GDM1 (cell line): ENCODE measurements at places on chromosomes 5 and 9.

DNA sequence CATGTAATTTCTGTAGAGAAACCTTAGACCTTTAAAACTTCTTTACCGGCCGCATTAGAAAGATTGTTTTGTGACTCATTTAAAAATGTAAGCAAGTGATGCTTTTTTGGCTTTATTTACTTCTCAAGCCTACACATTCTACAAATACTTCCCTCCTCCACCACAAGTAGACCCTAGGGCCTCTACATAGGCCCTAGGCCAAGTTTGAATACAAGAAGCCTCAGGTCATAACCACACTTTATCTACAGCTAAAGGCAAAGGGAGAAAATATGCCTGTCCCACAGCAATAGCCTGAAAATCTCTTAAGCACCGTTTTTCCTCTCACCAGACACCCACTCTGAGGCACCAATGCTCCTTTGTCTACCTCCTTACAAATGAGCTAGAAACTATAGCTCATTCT, 53.9 kb downstream of the CSNK1A1 start:
- no peak for DNase-seq

DNA sequence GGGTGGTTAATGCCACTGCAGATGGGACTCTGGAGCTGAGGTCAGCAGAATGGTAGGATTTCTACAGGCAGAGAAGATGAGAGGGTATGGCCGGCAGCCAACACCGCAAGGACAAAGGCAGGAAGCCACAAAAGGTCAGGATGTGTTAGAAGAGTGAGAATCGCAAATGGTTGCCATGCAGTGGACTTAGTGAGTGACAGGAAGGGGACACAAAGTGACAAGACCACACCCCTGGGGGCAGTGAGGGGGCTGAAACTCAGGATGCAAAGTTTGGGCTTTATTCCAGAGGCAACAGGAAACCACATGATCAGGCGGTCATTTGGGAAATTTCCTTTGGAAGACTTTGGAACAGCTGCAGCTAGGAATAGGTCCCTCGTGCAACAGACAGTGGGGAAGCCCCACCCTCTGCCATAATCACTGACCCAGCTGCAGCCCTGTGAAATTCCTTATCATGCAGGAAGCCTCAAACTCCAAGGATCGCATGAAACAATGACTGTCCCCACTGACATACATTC, 14.2 kb upstream of the CCDC180 start:
- no peak for DNase-seq

DNA sequence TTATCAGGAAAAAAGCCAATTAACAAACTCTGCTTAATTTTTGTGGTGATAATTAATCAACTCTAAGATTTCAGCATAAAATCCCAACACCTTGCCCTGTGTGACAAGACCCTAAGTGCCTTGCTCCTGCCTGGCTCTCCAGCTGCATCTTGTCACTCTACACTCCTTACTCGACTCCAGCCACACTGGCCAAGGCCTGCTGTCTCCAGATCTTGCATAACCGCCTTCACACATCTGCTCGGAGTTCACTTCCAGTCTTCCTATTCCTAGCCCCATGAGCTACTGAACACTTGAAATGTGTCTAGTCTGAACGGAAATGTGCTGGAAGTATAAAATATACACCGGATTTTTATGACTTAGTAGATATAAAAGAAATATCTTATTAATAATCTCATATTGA, 259.6 kb downstream of the EPB41L4A start:
- DNase-seq, result no peak

- DNase-seq, result no peak
Observed at GRCh38 chr9:75116306-75116705, 28.0 kb downstream of the OSTF1 start.

- DNase-seq, result no peak
Observed at GRCh38 chr5:9903801-9904200, 273.6 kb upstream of the TAS2R1 start.

- DNase-seq, result no peak
Observed at GRCh38 chr9:86942281-86943200, 4.8 kb downstream of the GAS1 start.

DNA sequence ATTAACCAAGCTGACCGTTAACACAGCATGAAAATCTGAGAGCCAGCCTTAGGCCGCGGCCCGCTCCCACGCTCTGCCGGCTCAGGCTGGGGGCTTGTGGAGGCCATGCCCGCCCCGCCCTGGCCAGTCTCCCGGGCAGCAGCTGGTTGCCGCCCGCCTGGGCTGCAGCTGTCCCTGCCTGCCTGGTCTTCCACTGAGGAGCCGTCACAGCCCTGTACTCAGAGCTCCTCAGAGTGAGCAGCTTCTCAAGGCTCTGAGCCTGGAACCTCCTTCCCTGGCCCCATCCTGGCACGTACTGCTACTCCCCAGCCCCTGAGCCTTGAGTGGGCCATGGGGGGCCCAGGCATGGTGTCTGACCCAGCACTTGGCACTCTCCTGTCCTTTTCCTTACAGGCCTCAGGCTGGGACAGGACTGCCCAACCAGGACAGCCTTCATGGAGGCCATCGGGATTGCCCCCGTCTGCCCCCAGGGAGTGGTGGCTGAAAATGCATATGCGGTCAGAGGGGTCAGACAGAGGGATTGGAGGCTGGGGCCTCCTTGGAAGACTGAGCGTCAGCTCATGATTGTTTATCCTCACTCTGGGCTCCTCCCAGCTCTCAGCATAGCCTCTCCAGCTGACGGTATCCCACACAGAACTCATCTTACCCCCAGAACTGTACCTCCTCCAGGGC, 11.9 kb downstream of the FGFR4 start:
- no peak for DNase-seq

- DNase-seq, result no peak
Observed at GRCh38 chr9:37026931-37027581, 7.0 kb downstream of the PAX5 start.

DNA sequence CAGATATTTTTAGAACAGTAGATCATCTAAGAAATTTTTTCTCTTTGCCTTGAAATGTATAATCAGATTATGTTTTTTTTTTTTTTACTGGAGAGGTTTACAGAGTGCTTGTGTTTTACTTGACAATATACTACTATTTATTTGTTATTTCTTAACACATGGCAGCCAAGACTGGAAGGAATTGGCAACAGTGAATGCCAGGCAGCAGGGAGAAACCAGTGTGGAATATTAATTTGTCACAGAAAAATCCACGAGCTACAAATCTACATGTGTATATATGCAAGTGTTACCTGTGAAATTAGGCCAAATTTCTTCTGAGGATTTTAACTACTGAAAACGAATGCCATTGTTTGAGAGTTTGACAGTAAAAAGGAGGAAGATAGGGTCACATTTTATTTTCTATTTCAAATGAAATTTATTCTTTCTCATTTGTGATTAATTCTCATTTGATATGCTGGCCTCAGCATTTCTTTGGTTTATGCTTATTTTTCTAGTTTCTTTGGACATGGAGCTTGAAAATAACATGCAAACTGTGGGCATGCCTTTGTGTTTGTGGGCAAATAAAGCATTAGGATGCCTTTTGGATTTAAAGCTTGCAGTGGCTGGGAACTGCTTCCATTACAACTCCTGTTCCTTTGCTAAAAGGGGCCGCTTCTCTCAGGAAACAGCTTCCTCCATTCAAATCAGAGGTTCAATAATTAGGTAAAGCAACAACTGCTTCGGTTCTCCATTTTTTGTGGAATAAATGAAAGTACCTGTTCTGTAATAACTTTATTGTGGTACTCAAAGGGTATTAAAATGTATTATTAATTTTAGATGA, 39.0 kb upstream of the ZFYVE16 start:
- DNase-seq, result no peak

DNA sequence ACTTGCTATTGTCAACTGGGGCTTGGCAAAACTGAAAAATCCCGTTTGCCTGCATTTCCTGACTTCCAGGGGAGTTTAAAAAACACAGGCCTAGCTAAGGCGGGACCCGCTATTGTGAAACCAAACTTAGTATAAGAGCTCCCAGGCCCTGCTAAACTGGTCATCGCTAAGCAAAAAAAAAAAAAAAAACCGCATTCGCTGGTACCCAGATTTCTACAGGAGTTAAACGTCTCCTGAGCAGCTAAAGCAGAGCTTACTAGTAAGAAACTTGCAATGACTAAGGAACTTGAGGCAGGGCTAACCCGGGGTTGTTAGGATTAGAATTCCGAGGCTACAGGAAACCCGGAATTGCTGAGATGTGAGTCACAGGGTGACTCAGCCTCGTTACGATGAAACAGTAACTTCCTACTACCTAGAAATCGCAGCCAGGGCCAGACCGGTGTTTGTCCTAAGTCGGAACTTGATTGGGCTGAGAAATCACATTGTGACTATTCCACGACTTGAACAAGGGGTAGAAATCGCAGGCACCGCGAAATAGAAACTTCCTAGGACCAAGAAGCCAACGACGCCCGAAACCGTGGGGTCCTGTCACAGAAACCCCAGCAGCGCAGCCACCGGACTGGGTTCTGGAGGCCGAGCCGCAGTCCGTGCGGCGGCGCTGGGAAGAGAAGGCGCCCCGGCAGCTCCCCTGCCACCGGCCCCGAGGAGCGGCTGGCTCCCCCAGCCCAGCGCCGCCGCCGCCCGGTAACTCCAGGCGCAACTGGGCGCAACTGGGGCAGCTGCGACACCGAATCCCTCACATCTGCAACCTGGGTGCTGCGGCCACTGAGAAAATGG, 89.4 kb downstream of the ANXA2R start:
- no peak for DNase-seq

DNA sequence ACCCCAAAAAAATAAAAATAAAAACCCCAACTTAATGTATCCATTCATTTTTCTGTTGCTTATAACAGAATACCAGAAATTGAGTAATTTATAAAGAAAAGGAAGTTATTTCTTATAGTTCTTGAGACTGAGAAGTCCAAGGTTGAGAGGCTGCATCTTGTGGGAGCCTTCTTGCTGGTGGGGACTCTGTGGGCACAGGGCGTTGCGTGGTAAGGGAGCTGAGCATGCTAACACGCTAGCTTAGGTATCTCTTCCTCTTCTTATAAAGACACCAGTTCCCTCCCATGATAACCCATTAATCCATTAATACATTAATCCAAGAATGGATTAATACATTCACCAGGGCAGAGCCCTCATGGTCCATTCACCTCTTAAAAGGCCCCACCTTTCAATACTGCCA, 150.9 kb downstream of the ZSWIM6 start:
- no peak for DNase-seq

GRCh38 chr9:72592502-72593403, 71.3 kb downstream of the TMC1 start:
- peak; percentile 4 for DNase-seq

GRCh38 chr9:92184041-92184564, 68.9 kb upstream of the SPTLC1 start:
- DNase-seq, result no peak

- DNase-seq, result no peak
Observed at GRCh38 chr9:105233873-105234272, 10.6 kb upstream of the SLC44A1 start.

- no peak for DNase-seq
Observed at GRCh38 chr5:172434251-172434650, 20.1 kb downstream of the SH3PXD2B start.

- DNase-seq, result no peak
Observed at GRCh38 chr5:169785771-169786618, 148.9 kb downstream of the DOCK2 start.

DNA sequence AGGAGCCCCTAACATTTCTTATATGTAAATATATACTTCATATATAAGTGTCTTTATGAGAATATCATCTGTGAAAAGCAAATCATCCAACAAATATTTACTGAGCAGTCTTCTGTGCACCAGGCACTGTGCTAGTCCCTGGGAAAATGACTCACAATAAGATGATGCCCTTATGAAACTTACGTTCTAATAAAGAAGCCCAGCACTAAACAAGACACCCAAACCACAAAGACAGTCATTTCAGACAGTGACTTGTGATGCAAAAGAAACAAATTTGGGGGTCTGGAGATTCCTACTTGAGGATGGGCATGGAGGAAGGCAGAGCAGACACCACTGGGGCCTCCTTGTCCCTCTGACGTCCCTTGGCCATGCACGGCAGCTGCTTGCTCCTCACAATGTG, 30.6 kb upstream of the PPP1R2B start:
- no peak for DNase-seq

DNA sequence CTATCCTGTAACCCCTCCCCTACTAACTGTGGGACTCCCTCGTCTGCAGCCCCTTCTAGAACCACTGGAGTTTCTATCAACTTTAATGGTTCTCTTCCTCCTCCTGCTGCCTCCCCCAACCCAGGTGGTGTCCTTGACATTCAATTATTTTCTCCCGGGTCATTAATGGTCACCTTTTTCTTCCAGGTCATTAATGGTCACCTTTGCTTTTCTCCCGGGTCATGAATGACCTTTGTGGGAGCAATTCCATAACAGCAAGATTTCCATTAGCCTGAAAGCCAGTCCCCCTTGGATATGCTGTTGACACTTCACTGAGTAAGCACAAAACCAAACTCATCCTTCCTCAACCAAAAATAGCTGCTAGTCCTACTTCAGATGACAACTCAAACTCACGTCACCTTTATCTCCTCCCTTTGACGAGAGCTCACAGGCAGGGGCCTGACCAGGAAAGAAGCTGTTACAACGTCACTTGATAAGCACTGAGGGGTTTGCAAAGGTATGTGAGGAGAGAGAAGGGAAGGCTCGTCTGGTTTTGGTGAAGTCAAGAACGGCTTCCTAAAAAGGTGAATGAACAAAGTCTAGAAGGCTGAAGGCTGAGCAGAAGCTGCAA, 10.9 kb downstream of the CCDC127 start:
- no peak for DNase-seq

DNA sequence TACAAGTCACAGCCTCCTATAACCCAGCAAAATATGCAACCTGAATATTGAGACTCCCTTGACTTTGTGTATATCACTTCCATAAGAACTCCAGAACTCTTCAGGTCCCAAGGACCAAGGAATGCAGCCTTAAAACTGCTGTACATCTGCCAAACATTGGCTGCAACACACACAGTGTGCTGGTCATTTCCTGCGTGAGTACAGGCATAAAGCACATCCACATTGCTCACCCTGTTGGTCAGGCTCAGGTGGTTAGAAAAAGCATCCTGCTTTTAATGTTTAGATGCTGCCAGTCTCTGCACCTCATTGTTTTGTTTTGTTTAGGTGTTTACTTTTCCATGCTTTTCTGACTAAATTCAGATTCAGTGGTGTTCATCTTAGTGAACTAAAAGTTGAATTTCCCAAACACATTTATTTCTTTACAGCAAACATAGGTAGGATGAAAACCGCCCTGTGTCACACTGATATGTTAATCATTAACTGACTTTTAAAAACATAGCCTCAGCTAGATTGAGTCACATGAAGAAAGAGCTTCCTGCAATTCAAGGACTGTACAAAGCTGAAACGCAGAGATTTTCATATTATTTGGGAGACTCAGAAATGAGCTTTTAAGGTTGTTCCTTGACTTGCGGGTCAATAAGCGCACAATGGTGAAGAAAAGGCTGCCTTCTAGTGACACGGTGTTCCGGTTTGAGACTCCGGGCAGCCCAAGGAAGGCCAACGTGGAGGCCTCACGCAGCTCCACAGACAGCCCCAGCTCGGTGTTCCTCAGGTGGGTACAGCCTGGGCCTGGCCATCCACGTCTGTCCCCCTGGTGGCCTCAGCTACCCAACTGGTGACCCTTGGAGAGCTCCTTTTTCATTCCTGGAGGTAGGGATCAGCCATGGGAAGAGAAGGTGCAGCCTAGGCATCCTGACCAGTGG, 52.2 kb upstream of the GRAMD2B start:
- no peak for DNase-seq
